ENCODE measurements at places on chromosomes 12 and 14.

DNA sequence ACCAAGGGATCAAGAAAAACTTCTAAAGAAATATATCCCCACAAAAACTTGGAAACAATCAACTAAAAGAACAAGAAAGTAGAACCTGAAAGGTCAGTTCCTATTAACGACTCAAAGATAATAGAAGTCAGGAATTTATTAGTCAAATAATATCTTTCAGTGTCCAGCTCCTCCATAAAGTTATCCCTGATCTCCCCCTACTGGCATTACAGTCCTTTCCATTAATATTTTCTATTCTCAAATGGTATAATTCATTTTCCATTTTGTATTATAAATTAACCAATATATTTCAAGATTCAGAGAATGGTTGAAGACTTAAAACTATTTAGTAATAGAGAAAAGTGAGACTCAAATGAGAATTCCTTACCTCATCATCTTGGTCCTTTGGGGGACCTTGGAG is 11.6 kb upstream of the SUPT16H start:
- DNase-seq = no peak

DNA sequence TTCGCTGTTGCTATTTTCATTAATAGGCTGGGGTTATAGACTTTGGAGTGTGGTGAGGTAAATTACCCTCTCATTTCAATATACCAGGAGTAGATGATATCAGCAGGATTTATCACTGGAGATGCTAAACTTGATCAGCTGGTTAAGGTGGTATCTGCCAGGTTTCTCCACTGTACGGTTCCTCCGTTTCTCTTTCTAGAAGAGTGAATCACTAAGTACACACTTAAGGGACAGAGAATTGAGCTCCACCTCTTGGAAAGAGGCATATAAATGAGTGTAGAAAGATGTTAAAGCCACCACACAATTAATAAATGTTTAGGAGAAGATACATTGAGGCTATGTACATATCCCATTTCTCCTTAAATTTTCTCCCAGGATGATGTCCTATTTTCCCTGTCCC is 277.4 kb upstream of the GRIP1 start:
- DNase-seq = no peak

DNA sequence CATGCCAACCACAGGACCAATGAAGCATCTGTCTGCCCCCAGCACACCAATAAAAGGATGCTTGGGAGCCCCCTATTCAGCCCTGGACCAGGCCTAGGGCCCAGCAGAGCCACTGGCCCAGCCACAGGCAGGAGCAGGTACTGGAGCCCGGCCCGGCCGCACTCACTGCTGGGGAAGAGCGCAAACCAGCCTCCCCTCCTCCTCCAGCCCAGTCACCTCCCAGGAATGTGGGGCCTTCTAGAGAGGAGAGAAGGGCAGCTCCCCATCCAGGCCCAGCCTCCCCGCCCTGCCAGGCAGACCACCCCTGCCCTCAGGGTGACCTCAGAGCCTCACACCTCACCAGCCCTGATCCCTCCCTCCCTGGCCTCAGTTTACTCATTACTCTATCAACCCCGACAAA is 56.2 kb downstream of the CCNK start:
- no peak for DNase-seq

GRCh38 chr14:24312736-24313507 is 1.6 kb downstream of the LTB4R start:
- DNase-seq = no peak

GRCh38 chr14:91964724-91965123 is 17.2 kb upstream of the FBLN5 start:
- DNase-seq = no peak

DNA sequence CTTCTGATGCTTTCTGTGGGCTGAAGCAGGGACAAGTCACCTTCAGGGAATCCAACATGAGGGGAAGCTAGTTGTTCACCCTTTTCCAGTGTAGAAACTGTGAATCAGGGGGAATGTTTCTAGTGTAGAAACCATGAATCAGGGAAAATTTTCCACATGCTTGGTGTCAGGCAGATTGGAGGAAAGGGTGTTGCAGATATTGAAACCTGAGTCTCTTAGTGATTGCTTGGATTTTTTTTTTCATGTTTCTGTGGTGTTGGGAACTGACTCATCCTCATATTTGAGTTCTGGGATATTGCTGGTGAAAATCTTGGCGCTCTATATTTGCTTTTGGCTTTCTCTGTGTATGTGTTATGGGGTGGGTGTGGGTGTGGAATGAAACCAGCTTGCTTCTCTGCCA is 144.5 kb upstream of the FBXO33 start:
- DNase-seq = no peak

GRCh38 chr12:30437616-30438015 is 258.1 kb downstream of the IPO8 start:
- DNase-seq = no peak

Data from NCI-H187 treated with DMSO at 0.1 percent for 48 hours (cell line).